ENCODE measurements at places on chromosomes 6 and 20.

DNA sequence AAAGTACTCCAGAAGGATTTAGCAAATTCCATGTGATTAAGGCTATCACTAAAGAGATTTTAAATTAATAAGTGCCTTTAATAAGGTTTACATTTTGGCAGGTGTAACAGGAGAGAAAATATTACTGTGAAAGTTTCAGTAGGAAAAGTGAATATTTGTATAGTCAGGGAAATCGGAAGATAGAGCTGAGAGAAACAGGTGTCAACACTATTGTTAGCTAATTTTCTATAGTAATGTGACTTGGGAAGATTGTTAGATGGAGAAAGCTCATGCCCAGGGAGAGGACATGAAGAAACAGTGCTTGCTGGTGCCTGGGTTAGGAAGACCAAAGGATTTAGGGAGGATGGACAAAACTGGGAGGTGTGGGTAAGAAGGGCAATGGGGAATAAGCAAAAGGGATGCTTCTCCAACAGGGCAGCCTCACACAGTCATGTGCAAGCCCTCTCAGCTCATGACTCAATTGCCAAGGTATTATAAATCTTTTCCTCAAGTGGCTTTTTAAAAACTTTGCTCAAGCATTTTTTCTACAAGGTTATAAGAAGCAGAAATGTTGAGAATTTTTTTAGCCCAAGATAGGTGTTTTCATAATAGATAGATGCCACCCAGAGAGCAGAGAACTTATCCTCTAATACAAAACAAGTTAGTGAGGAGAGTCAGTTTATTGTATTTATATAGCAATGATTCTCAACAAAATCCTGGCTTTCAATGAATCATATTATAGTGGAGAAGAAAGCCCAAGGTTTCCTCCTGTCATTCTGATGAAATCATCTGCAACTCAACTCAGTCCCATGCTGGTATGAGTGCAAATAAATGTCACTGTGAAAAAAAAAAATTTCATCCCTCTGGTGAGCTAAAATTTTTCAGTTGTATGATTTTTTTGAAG, 325.2 kb upstream of the NT5E start:
- no peak for DNase-seq

- DNase-seq: no peak
Measured at GRCh38 chr20:31695849-31696804, 26.5 kb downstream of the BCL2L1 start.

- no peak for DNase-seq
Measured at GRCh38 chr6:118218156-118218555, 311.1 kb downstream of the SLC35F1 start.

DNA sequence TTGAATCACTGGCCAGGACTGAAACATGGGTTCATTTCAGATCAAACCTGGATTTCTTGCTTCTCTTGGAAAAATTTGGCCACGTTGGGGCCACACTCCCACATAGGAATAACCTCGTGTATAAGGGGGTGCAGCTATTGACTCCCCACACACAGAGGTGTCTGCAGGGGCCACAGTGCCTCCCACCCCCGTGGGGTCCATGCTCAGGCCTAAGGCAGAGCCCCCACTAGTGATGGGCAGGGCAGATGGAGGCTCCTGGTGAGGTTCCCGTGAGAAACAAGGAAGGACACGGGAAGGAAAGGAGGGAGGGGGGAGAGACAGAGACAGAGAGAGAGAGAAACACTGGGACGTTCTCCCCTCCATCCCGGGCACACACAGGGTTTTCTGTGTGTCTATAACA, 230.5 kb downstream of the ERMARD start:
- DNase-seq: no peak

GRCh38 chr20:24798930-24799705, 150.0 kb upstream of the CST7 start:
- no peak for DNase-seq

DNA sequence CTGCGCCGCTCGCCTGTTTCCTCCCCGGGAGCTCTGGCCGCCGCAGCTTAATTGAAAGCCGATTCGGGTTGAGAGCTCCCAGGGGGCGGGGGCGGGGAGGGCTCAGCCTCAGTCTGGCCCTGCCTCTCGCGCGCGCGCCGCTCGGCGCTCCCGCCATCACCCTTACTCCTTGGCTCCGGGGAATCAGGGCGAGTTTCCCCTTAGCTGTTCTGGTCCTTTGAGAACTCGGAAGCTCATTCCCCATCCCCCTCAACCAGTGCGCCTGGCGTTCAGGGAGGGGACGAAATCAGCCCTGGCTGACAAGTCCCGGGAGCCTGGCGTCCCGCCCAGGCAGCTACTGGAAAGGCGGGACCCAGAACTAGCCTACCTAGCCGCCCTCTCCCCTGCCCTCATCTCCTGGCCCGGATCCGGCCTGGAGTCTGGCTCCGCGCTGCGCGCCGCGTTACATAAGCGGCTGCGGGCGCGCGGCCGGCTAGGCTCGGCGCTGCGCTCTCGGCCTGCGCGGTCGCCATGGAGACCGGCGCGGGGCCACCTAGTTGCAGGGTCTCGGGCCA, 2.8 kb downstream of the SLC12A5 start:
- DNase-seq: no peak

DNA sequence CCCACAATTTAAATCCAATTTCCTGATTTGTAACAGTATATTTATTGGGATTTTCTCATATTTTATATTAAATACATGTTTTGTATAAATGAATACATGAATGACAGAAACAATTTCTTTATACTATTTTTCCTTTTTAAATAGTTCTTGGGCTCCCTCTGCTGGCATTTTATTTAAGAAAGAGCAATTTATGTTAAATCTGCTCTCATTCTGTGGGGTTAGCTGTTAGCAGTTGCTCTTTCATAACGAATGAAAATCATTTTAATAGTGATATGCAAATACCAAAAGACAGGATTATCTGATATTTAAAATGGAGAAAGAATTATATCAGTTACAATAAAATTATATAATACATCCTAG, 118.3 kb downstream of the RALGAPA2 start:
- DNase-seq: no peak

GRCh38 chr6:52157301-52157941, 28.8 kb upstream of the IL17A start:
- no peak for DNase-seq

DNA sequence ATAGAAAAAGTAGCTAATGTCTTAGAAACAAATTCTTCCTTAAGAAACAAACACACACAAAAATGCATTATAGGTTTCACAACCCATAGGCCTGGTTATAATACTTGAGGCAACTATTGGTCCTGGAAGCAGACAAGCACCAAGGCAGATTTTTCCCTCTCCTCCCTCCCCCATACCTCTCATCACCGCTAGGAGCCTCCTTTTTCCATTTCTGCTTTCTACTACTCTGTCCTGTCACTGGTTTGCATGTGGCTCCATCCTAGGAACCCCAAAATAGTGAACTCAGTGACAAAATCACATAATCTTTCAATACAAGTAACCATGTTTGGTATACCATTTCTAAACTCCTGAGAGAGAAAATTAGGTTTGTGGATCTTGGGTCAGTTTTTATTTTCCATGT, 66.1 kb downstream of the HMGCLL1 start:
- DNase-seq: no peak

DNA sequence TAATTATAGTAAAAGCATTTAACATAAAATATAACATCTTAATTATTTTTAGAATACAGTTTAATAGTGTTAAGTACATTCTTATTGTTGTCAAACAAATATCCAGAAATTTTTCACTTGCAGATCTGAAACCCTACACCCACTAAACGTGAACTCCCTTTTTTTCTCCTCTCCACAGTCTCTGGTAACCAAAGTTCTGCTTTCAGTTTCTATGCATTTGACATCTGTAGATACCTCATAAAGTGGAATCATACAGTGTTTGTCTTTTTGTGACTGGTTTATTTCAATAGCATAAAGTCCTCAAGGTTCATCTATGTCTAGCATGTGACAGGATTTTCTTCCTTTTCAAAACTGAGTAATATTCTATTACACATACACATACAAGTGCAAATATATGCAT, 286.3 kb downstream of the BTBD3 start:
- DNase-seq: no peak

DNA sequence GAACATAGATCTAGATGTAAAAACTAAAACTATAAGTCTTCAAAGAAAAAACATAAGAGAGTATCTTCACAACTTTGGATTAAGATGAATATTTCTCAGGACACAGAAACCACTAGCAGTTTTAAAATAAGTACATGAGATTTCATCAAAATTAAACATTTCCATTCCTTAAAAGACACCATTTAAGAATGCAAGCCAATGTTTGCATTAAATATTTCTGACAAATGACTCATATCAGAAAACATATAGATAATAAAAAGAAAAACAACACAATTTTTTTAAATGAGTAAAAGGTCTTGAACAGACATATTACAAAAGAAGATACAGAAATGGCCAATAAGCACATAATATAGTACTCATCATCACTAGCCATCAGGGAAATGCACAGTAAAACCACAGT, 59.7 kb downstream of the COL21A1 start:
- DNase-seq: no peak

GRCh38 chr6:72850040-72850439, 228.2 kb downstream of the KCNQ5 start:
- DNase-seq: no peak
